CD4-positive, alpha-beta T cell treated with Interleukin-1 beta for 1 hour (primary cell): ENCODE measurements at places on chromosomes 16 and 17.

GRCh38 chr16:84356176-84356575 is 12.2 kb upstream of the ATP2C2 start:
- no peak for DNase-seq

DNA sequence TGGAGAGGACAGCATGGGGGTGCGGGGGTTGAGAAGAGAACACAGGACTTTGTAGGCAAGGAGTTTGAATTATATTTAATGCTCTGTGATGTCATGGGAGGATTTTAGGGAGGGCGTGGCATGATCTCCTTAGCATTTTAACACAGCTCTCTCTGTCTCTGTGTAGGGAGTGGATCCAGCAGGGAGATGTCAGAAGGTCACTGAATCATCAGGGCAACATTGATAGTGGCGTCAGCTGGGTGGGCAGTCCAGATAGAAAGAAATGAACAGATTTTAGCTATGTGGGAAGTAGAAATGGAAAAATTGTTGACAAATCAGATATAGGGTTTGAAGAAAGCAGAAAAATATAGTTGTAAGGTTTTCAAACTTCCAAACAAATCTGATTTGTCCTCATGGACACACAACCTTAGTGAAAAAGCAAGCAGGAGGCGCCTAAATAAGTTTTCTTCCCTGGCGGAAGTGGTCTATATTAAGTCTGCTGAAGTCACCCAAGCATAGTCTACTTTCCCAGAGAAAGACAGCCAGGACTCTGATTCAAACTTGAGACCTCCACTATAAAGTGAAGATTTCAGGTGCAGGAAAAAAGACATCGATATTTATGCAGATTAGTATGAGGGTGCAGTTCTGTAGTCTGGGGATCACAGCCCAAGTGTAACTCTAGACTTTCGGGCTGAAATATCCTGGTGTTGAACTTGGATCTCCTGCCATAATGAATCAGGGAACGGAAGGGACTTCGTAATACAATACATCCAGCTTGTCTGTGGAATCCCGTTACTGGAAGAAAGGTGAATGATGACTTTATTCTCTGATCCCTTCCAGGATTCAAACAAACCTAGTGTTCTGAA is 10.1 kb upstream of the PCTP start:
- no peak for DNase-seq

- peak; percentile 88 for DNase-seq
Observed at GRCh38 chr16:24729243-24729950, at the start of gene TNRC6A. TSS of gene TNRC6A (plus strand) at chr16:24729651. CDS start at chr16:24729842, 191 bp downstream.

GRCh38 chr16:78325468-78326352 is 226.3 kb downstream of the WWOX start:
- no peak for DNase-seq

GRCh38 chr16:77585379-77586251 is 136.7 kb upstream of the NUDT7 start:
- DNase-seq, result no peak

- no peak for DNase-seq
Observed at GRCh38 chr16:16175296-16175695, 48.0 kb downstream of the ABCC6 start.

GRCh38 chr16:1497014-1497598 is 3.9 kb downstream of the TELO2 start:
- no peak for DNase-seq

- no peak for DNase-seq
Observed at GRCh38 chr16:63496282-63496681, 1460.0 kb upstream of the CDH8 start.

- peak; percentile 58 for DNase-seq
Observed at GRCh38 chr17:51056813-51057510, 63.7 kb downstream of the SPAG9 start.

DNA sequence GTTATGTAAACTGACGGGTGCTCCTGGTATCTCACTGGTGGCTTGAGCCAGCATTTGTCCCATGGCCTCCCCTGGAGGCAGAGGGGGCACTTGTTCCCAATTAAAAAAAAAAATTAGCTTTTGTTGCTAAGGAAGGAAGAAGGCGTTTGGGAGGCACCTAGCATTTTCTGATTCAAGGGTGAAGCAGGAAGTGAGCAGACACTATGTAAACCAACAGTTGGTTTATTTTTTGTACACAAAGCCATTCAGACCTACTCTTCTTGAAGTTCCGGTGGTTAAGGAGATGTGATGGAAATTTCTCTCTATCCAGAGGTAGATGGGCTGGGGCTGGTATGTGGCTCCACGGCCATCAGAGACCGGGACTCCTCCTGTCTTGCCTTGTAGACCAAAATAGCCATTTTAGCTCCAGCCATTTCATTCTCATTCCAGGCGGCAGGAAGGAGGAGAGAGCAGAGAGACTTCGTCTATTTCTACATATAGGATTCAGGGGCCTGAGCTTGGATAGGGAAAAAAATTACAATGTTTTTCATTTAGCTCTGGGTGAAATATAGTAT is 103.0 kb downstream of the SNX29 start:
- no peak for DNase-seq

DNA sequence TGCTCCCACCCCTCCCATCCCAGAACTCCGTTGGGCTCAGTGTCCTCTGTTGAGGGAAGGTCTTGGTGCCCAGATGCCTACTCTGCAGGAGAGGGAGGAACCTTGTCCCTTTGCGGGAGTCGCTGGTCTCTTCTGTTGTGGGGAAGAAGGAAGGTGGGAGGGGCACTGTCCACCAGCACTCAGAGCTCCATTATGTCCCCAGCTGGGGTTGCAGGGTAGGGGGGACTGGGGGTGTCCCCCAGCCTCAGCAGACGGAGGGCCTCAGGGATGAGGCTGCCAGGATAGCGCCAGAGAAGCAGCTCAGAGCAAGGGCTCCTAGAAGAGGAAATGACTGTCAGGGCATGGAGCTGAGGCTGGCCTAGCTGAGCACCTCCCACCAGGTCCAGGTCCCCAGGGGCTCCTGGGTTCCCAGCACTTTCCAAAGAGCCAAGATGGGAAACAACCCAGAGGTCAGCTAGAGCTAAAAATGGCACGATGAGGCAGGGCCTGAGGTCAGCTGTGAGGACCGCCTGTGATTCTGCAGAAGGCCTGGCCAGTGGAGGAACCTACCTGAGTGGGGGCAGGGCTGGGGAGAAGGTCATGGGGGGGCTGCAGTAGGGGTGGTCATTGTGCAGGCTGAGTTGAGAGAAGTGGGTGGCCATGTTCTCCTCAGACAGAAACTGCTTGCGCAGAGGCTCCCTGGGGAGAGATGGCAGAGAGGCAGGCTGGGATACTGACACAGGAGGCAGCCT is 893 bp downstream of the HCFC1R1 start:
- no peak for DNase-seq

DNA sequence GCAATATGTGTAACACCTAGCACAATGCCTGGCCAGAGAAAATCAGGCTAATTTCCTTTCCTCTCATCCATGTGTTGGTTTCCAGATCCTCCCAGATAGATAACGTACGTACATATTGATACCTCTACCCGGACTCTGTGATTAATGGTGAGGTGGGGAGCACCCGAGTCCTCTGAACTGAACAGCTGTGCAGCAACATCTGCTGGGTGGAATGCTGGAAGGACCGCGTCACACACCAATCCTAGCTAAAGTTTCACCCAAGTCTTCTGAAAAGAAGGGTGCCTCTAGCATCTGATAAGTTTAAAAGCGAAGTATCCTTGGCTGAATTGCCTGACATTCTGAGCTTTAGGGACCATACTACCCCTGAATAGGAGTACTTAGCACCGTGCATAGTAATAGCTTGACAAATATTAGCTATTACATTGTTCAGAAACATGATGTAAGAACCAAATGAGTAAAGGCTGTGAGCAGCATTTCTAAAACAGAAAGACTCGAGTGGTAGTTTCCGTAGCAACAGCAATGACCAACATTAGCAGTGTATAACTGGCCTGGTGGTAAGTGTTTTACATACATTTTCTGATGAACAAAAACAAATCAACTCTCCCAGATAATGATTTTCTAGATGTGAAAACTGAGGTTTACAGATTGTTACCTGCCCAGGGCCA is 91.4 kb downstream of the SYCE1L start:
- no peak for DNase-seq

GRCh38 chr17:77735566-77736198 is 222.8 kb upstream of the TNRC6C start:
- DNase-seq, result no peak

- no peak for DNase-seq
Observed at GRCh38 chr17:61383689-61384201, 15.9 kb upstream of the TBX2 start.

DNA sequence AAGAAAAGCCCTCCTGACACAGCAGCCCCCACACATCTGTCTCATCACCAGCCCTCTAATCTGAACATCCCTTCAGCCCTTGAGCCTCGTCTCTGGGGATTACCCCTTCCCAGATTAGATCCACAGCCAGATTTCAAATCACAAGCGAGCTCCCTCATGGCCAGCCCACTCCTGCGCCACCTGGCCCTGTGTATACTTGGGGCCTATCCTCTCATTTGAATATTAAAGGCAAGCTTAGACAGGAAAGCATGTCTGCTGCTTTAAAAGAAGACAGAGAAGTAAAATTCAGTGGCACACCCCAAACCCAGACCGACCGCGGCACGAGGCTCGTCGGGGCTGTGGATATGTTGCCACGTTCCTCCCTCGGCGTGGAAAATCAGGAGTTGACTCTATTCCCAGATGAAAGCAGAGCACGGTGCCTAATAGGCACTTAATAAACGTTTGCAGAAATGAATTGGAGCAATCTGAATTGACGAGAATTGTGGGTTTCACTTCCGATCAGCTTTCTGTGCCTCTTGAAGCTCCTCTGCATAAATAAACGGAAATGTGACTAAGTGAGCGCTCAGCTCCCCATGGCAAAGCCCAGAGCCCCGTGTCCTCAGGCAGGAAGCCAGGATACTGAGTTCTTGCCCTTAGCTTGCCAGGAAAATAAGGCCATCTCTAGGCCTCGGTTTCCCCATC is 108.0 kb downstream of the CCDC182 start:
- no peak for DNase-seq

GRCh38 chr17:4204710-4205173 is 59.0 kb downstream of the ANKFY1 start:
- no peak for DNase-seq

DNA sequence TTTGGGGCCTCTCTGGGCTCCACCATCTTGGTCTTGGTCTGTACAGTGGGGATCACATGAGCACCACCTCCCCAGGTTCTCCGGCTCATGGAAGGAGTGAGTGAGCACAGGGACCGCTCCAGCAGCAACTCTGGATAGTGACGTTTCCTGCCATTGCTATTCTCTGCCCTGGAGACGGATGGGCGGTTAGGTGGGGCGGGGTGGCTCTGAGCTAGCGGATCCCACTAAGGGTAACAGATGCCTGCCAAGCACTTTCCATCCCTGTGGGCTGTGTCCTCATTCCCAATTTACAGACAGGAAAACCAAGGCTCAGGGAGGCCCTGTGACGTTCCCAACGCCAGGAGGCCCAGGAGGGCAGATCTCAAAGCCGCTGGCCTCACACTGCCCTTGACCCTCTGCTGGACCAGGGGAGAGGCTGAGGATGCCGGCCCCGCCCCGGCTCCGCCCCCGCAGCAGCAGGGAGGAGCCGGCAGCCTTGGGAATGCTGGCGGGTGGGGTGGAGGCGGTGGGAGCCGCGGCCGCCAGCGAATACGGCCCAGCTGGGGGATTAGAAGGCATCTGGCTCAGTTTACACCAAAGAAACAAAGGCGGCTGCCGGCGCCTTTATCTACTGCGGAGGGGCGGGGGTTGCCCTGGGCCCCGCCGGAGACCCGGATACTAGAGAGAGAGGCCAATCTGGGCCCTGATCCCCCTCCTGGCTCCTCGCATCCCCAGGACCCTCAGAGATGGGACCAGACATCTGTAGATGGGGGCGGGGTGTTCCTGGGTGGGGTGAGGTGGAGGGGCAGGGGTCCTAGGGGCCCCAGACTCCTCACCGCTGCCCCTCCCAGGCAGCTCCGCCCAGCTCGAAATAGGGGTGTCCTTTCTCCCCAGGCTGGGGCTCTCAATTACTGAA is 122.3 kb upstream of the CIBAR2 start:
- DNase-seq, result no peak

DNA sequence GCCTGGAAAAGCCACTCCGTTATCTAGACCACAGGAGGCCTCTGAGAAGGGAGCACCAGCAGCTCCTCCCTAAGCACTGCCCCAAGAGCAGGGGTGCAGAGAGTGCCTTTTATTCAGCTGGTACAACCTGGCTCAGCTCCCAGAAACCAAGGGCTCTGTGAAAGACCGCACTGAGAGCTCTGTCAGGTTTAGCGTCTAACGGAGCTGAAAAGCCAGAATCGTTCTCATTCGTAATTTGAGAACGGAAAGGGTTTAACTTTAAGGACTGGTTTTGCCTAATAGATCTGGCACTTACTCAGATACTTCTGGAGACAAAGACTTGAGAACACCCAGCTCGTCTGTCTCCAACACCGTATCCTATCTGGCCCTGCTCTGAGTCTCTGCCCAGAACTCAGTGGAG is 13.5 kb downstream of the MPG start:
- no peak for DNase-seq

DNA sequence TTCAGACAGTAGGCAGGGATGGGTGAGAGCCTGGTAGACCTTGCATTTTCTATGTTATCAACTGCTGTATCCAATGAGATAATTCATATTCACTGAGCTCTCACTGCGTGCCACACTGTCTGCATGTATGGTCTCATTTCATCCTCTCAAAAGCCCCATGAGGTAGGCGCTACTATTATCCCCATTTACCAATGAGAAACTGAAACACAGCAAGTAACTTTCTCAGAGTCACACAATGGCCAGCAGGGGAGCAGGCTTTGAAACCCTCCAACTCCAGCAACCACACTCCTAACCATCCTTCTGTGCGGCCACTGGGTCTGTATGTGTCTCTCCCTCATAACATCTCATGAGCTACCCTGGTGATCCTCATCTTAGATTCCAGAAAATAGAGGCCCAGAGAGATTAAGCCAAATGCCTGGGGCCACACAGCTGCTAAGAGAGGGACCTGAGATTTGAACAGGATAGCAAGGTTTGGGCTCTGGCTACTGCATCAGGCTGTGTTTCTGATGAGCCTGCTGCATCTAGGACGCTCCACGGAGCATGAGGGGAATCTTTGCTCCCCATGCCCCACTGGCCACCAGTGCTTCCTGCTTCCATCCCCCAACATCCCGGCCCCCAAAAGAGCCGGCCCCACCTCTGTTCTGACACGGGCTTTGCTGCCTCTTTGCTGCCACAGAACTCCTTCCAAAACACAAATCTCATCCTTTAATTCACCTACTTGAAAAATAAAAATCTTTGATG is 3.2 kb downstream of the CCR7 start:
- DNase-seq, result peak; percentile 76

- DNase-seq, result no peak
Observed at GRCh38 chr17:29826114-29826692, 103.8 kb downstream of the SSH2 start.

DNA sequence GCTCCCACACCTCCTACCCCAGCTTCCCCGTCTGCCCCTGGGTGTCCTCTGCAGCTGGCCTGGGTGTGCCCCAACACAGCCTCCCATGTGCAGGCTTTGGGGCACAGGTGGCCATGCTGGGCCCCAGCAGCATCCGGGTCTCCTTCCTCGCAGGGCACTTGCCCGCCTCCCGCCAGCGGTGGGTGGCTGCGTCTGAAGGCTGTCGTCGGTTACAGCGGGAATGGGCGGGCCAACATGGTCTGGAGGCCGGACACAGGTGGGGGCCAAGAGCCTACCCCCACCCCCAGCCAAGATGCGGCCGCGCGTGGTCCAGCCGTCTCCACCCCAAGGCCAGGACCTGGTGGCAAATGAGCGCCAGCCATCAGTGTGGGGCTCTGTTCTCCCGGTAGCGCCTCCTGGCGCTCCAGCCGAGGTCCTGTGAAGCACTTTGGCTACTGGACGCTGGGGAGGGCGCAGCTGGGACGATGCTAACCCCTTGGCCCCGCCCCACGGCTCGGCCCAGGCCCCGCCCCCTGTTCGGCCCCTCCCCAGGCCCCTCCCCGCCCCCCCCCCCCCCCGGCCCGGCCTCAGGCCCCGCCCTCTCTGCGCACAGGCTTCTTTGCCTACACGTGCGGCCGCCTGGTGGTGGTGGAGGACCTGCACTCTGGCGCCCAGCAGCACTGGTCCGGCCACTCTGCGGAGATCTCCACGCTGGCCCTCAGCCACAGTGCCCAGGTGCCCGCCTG is 7.3 kb upstream of the RHOT2 start:
- peak; percentile 77 for DNase-seq
